ENCODE measurements at places on chromosomes 7 and 10.

- DNase-seq: no peak
Measured at GRCh38 chr10:107666214-107666613, 501.7 kb upstream of the SORCS1 start.

- no peak for DNase-seq
Measured at GRCh38 chr10:108913300-108913699, 1010.0 kb downstream of the XPNPEP1 start.

DNA sequence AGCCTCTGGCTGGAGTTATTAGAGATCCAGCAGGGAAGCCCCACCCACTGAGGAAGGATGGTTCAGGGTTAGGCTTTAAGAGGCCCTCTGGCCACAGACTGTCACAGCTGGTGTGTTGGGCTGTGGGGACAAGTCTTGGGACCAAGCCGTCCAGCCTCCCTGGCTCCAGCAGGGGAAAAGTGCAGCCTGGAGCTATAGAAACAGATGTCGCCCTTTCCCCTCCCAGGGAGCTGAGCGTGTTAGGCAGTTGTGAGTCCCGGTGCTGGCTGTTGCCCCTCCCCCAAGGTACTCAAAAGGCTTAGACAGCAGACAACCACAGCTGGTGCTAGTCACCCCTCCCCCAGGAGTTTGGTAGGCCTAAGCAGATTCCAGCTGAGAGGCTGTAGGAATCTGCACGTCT lies 143.4 kb downstream of the TMEM168 start:
- DNase-seq: no peak

GRCh38 chr7:79790656-79791262 lies 337.3 kb upstream of the MAGI2 start:
- DNase-seq: no peak

GRCh38 chr10:44243851-44244510 lies 140.9 kb downstream of the CXCL12 start:
- no peak for DNase-seq

DNA sequence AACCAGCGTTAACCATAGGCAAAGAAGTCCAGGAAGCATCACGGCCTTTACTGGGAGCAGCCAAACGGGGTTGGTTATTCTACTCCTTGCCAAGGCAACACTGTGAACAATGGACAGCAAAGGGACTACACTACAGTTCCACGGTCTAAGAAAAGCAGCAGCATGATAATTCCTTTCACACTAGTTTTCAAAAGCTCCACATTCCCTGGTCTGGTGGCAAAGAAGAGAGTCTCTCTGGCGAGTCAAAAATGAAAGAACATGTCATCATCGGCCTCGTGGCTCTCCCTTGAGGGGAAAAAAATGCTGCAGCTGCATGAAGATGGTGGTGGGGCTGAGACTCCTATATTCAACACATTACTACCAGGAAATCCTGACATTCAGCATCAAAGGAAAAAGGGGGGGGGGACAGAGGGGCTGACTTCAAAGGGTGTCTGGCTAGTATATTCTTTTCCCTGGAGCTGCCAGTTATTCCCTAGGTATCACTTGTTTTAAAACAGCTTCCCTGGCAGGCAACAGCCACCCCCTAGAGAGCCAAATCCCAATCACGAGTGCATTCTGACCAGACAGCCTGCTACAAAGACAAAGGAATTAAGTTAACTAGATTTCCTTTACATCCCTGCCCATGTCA lies 49.1 kb downstream of the SLC37A3 start:
- DNase-seq: no peak

GRCh38 chr7:120320218-120320961 lies 47.4 kb downstream of the KCND2 start:
- DNase-seq: no peak

DNA sequence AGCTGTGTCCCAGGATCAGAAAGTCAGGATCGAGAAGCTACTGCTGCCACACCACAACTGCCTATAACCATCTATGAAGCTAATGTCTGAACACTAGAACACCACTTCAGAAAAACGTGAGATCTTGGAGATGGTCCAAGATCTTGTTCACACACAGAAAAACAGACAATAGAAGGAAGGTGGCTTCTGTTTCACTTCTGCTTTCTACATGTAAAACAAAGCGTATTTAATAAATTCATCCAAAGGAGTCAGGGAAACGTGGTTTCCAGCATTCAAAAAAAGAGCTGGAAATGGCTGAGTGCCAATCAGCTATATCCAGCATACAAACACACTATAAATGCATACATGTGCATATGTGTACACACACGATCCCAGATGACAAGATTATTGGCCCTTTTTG lies 70.2 kb upstream of the CCDC71L start:
- no peak for DNase-seq

- DNase-seq: no peak
Measured at GRCh38 chr10:121823993-121824463, 103.8 kb downstream of the ATE1 start.

DNA sequence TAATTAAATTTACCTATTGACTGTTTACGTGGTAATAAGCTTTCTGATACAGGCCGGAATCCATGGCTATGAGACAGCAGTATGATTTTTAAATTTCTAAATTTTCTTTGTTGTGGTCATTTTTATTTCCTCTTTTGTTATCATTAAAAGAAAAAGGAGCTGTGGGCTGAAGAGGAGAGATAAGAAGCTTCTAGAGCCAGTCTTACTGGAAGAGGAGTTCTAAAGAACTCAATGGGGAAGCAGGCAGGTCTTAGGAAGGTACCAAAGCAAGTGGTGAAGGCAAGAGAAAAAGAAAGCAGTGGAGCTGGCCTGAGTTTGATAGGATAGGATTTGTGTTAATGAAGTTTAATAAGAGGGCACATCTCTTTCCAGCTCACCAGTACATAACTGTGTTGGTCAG lies 1187.8 kb downstream of the CNTNAP2 start:
- DNase-seq: no peak

- DNase-seq: no peak
Measured at GRCh38 chr10:68902382-68902781, 1.3 kb downstream of the DDX50 start.

DNA sequence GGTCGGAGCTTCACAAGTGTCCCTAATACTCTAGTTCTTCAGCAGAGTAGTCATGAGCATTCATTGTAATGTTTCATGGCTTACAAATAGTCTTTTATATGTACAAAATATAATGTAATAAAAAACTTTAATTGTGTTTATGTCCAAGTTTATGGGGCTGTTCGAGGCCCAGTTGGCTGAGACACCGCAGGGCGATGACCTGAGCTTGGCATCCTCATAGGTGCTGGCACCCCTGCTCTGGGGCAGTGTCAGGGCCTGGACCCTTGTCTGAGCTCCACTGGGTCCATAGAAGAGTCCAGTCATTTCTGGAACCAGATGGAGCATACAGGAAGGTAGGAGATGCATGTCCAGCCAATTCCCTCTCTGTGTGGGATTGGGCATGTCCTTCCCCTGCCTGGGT lies 12.9 kb upstream of the ZMIZ1 start:
- DNase-seq: no peak

GRCh38 chr10:72272689-72273409 lies 875 bp upstream of the DDIT4 start:
- DNase-seq: peak; percentile 63

DNA sequence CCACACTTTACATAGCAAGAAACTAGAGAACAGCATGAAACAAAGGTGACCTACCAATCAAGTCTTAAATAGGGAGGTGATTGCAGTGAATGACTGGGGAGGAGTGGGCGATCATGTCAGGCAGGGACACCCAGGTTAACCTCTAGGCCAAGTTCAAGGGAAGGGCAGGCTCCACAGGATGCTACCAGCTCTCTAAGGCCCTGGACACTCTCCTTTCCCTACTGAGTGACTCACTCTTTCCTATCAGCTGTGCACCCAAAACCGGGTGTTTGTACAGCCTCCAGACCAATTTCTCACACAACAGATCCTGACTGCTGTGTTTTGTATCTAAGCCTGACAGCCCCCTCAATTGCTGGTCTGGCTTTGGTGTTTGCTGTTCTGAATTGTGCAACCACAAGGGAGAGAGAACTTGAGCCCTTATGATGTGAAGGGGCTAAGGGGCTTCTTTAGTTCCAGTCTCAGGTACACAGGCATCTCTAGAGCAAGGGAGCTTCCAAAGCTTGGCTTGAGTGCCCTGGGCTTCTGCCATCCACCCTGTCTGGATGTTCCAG lies 107.8 kb downstream of the TBXAS1 start:
- DNase-seq: no peak

DNA sequence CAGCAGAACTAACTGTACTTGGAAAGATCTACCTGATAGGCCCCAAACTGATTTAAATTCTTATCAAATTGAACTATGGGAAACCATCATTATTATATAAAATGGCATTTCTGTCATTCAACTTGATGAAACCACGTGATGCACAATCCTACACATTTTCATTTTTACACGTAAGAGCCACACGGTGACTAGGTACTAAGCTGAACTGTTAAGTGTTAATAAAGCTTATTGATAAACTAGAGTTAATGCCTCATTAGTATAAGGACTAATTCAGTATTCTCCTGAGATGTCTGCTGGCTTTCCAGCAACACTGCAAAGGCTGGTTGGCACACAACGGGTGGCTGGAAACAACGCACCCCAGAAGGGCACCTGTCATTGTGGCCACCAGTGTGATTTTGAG lies 4.6 kb downstream of the NCAPG2 start:
- no peak for DNase-seq

GRCh38 chr10:53682458-53682857 lies 909.9 kb upstream of the MBL2 start:
- DNase-seq: no peak

DNA sequence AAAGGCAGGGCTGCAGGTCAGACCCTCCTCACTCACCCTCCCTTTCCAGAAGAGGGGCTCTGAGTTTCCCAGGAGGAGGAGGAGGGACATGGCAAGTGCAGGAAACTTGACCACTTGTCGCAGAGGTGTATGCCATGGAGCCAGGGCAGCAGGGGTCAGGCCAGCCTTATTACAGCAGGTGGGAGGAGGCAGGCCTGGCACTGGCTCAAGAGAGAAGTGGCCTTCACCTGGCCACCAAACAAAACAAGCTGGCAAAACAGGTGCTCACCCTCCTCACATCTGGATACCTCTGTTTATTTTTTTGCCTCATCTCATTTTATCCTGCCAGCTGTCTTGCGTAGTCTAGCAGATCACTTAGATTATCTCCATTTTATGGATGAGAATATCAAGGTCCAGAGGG lies 12.5 kb downstream of the COL13A1 start:
- DNase-seq: no peak

DNA sequence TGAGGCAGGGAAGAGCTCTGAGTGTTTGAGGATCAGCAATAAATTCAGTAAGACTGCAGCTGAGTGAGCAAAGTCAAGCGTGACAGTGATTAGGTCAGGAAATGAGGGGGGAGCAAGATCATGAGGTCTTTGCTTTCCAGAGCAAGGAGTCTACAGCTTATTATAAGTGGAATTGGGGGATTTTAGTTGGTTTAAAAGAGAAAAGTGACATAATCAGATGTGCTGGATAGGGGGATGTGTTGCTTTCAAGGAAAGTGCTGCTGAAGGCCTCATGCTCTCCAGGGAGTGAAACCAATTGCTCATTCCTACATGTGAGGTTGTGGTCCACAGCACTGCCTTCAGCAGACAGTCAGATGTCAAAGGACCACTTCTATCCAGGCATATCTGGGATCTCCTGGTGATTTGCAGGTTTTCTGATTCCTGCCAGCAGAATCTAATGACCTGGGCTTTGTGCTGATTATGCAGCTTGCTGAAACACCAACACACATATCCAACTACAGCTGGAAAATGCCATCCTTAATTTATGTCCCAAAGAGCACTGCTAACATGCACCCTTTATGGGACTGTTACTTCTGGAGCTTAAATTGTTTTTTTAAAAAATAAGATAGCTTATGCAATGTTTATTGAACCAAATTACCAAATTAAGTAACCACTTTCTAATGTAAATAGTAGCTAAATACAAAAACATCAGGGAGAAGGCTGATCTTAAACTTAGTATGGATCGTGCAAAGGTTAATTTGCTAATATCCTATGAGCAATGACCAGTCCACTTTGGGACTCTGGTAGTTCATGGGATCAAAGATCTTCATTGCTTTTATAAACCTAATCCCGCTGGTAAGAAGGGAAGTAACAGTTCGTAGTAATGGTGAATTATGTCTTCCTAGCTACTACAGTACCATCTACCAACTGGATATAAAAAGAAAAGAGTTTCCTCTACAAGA lies 607.6 kb downstream of the KCNMA1 start:
- DNase-seq: no peak

DNA sequence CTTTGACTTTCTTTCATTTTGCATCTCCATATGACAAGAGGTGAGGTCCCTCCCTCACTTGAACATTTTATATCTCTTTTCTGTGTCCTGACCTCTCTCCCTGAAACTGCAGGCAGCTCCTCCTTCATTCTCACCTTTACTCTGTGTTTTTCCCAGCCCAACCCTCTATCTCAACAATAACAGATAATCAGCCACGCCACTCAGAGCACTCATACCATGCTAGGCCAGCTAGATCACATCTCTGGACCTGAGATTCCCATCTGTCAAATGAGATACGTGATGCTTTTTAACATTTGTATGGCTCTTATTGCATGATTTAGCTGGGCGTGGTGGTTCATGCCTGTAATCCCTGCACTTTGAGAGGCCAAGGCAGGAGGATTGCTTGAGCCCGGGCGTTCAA lies 63.1 kb upstream of the PDCD4 start:
- no peak for DNase-seq

- no peak for DNase-seq
Measured at GRCh38 chr7:70573696-70574095, 558.2 kb upstream of the GALNT17 start.

DNA sequence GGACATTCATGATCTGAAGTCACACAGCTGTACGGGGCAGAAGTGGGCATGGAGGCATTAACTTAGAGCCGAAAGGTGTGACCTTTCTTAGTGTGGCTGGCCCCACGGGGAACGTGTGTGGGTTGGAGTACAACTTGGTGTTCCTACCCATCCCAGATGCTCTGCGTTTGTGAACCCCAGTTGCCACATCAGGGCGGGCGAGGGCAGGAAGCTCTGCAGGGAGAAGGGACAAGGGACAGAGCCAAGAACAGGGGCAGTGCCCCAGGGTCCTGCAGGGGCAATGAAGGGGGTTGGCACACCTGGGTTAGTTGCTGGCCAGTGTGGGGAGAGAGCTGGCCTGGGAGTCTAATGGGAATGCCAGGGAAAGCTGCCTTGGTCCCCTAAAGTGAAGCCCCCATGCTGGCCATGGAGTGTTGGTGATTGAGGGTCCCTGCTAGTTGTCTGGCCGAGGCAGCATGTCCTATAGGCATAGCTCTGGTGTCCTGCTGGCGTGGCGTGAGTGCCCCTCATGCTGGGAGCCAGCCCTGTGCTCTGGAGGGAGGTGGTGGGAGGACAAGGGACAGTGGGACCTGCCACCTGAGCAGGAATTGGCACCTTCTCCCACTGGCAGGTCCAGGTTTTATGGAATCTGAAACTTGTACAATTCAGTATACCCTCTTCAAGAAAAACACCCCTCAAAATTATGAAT lies 18.9 kb downstream of the HTRA1 start:
- DNase-seq: no peak

DNA sequence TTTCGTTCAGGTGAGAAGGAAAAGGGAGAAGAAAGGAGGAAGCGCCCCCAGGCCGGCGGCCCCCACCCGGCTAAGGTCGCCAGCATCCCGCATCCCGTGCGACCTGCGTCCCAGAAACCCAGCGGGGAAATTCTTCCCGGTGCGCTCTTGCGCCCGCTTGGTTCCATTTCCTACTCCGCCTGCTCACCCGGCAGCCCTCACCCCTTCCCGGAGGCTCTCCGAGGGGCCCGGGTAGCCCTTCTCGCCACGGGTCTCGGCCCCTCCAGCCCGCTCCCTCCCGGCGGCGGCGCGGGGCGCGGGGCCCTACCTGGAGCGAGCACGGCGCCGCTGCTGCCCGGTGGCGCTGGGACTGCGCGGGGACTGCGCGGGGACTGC lies at the start of gene PRKCQ:
PRKCQ (minus strand) TSS at position 373 of the 375 bp plus-strand sequence. CDS start 65,141 bp downstream, outside the sequence.
- DNase-seq: no peak

GRCh38 chr10:11042357-11042756 lies 24.7 kb downstream of the CELF2 start:
- DNase-seq: no peak

All from activated naive CD4-positive, alpha-beta T cell treated with anti-CD3 and anti-CD28 coated beads for 36 hours (primary cell).